Urinary bladder (tissue), 4 donors: ENCODE measurements at places on chromosomes 6 and 20.

GRCh38 chr6:28802417-28803336 is 121.1 kb downstream of the TRIM27 start:
- DNase-seq, result no peak

GRCh38 chr20:4465212-4465611 is 256.5 kb upstream of the PRND start:
- DNase-seq, result no peak

GRCh38 chr20:46351357-46352058 is 43.2 kb upstream of the CDH22 start:
- DNase-seq, result no peak

DNA sequence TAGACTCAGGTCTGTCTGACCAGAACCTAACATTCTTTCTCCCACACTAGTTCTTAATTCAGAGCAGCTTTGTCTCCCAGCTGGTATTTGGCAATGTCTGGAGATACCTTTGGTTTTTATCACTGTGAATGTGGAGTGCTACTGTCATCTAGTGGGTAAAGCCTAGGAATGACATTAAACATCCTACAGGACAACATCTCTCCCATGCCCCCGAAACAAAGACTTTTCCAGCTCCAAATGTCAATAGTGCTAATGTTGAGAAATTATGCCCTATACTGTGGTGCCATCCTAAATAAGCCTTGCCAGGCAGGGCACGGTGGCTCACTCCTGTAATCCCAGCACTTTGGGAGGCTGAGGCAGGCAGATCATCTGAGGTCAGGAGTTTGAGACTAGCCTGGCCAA is 4.2 kb upstream of the TTPAL start:
- no peak for DNase-seq

DNA sequence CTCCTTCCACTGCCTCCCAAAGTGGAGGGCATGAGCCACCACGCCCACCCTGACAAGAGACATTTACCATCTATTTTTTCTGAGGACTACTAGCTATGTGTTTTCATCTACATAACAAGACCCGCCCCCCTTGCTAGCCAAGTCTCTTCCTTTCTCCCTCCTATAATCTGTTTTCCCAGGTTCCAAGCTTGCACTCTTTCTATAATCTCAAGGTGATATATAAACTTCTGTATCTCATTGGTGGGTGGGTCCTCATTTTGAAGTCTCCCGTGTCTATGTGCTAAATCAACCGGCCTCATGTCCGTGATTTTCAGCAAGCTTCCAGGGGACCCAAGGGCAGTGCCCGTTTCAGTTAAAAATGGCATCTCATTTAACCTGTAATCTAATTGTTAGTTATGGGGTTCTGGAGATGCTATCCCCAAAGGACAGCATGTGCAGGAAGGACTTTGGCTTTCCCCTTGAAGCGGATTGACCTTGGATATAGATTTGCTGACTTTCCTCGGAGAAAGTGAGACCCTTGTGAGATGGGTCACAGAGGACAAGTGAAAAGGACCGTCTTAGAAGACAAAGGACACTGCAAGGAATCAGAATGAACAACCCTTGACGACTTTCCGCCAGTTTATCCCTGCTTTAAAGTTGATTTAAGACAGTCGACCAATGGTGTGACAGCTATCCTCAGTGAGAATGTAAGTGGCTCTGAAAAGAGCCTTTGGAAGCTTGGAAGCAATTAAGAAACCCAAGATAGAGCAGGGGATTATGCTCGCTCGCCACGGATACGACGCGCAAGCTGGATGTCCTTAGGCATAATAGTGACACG is 22.4 kb downstream of the OR2B2 start:
- no peak for DNase-seq

DNA sequence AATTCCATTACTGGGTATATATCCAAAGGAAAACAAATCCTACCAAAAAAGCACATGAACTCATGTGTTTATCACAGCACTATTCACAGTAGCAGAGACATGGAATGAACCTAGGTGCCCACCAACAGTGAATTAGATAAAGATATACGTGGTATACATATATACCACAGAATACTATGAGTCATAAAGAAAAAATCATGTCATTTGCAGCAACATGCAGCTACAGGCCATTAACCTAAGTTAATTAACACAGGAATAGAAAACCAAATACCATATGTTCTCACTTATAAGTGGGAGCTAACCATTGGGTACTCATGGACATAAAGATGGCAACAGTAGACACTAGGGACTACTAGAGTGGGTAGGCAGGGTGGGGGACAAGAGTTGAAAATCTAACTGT is 4.2 kb downstream of the OR2B2 start:
- DNase-seq, result no peak

DNA sequence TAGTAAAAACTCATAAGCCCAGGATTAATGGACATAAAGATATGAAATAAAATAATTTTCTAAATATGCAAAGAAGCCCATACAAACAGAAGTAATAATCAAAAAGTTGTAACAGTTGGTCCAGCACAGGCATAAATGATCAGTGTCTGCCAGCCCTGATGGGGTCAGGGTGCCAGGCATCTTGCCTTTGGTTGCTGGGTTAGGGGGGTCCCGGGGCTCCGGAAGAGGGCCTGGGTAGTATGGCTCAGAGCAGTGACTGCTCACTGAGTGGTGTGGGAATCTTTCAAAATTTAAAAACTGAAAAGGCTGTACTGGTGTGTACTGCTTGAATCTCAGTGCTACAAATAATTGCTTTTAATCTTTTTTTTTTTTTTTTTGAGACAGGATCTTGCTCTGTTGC is 7.7 kb upstream of the QKI start:
- no peak for DNase-seq

DNA sequence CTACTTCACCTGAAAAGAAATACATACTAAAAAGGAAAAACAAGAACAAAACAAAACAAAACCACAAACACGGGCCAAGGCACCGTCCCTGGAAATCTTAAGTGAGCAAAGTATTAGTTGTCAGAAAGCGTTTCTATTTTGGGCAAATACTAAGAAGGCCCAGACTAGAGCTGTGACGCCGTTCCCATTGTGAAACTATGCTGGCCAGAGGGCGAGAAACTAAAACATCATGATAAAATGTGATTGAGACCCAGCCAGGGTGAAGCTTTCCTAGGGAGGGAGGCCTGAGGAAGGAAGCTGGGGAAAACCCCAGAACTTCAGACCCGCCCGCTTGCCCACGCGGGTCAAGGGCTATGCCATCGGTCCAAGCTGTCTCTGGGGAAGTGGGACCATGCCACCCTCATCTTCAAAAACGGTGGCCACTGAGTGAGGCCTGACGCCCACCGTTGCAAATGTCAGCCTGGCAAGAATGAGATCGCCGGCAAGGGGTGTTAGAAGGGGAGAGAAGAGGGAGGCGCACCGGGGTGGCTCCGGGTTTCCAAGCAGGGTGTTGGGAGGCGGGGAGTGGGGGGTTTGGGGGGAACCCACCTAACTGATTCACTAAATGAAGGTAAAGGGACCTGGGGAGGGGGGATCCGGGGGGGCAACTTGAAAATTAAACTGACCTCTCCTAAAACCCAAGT is 1950.9 kb upstream of the DEFB115 start:
- no peak for DNase-seq

DNA sequence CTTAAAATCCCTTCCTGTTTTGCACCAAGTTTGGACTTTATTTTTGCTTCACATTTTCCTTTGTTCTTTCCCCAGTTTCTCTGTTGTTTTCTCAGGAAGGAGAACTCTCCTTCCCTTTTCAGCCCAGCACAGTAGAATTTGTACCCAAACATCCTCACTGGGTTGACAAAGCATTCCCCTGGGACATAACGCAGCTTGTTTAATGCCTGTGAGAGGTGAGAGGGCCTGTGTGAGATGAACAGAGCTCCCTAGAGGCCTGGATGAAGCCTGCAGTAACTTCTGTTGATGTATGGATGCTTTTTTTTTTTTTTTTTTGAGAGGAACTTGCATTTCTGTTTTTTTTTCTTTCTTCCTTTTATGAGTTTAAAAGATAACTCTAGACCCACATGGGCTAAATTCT is 104.9 kb upstream of the SLC22A23 start:
- DNase-seq, result no peak

- DNase-seq, result no peak
These were observed 5.3 kb upstream of the ZNF184 start for GRCh38 chr6:27478141-27478705.

DNA sequence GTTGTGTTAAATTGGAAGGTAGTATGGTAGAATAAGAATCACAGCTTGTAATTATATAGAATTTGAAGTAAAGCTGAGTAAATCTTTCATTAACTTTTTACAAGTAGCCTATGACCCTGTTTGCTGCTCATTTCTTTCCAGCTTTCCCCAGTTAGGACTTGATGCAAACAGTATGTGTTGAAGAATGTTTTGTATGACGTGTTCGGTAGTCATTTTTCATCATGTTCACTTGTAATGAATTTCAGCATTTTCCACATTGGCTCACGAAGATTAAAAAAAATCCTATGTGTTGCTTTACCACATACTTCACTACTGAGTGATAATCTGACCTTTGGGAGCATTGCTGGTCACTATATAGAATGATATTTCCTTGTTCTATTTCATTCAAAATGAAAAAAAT is 162.4 kb downstream of the CDKAL1 start:
- DNase-seq, result no peak

DNA sequence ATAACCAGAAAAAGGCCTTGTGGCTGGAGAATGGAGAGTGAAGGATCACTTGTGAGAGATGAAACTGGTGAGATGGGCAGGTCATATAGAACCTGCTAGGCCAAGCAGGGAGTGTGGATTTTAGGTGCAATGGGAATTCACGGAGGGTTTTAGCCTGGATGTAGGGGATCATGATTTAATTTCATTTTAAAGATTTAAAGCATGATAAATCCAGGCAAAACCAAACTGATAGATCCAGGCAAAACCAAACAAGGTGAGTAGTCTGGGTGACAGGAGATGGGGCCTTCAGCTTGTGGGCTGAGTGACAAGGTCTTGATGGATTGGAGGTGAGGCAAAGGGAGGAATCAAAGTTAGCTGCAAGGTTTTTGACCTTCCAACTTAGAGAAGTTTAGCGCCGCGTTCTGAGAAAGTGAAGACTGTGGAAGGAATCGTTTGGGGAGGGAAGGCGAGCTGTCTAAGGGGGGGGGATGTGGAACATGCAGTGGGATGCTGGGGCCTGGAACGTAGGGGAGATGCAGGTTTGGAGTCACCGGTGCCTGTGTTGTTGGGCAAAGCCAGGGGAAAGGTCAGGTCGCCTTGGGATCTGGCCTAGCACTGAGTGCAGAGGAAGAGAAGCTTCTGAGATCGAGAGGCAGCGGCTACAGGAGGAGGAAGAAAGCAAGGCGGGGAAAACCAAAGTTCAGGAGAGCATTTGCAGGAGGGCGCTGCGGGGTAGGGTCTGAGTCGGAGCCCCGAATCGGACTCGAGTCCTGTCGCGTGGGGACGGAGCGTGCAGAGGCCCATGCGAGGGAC is 1.3 kb upstream of the PLCG1 start:
- DNase-seq, result no peak

DNA sequence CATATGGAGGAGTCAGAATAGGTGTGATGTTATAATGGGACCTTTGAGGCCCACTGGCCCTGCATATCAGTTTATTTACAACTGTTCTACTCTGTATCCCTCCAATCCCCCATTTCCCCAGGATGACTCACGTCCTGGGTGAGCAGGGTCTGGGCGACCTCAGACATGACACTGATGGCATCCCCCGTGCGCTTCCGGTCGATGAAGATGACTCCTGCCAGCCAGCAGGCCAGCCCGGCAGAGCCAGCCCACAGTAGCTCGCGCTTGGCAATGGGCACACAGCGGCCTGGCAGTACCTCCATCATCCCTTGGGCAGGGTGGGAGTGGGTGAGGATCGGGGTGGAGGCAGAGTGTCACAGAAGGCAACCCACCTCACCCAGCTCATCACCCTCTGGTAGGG is 5.6 kb downstream of the AGPAT1 start:
- no peak for DNase-seq

DNA sequence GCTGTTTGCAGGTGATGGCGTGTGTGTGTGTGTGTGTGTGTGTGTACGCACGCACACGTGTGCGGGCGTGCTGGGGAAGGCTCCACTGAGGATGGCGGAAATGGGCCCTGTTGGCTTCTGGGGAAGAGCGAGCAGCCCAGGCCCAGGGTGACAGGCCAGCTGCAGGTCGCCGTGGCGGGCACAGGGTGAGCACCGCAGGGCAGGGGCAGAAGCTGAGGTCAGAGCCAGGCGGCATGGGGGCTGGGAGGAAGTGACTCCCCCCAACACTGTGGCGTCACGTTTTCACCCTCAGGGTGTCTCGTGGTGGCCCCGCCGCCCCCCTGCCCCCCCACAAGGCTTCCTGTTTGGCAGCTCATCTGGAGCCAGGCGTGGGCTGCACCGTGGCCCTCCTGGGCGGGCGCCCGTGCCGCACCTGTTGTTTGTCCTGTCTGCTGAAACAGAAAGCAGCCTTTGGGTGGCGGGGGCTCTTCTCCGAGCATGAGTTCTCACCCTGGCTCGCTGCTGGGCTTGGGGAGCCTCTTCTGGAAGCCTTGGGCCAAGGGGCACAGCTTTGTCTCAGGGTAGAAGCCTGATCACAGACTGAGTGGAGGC is 7.1 kb downstream of the RBM38 start:
- DNase-seq, result no peak

GRCh38 chr20:44271915-44272663 is 25.0 kb downstream of the GDAP1L1 start:
- DNase-seq, result no peak

- DNase-seq, result no peak
These were observed 24.2 kb downstream of the CGA start for GRCh38 chr6:87070741-87071140.

GRCh38 chr20:17138237-17138636 is 88.6 kb upstream of the PCSK2 start:
- no peak for DNase-seq

DNA sequence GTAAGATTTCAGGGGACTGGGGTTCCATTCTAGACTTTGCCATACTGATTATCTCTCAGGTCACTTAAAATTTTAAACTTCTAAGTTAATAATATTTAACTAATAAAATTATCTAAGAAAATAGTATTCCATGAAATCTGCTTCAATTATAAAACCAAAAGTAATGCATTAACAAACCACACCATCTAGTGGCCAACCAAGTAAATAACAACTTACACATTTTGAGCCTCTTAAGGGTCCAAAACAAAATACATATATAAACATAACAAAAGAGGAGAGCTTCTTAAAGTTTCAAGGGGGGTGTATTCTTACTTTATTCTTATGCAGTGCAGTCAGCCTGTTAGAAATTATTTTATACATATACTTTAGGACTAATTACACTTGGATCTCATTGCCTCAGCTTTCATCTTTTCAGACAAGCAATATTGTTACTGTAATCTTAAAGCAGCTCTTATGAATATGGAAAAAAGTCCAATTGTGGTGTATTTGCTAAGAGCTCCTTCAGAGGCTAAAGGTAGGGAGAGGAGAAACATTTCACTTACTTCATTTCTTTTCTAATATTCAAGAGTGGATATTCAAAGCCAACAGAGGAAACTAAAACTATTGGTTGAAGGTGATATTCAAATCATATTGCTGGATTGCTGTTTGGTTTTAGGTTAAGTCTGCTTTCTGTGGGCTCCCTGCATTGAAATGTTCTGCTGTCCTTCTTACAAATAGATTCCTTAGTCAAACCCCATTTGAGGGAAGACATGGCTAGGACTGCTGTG is 199.7 kb upstream of the SIM1 start:
- no peak for DNase-seq
